ENCODE measurements at places on chromosomes 16 and 17. TPM values are rescaled to one million over a fixed set of nuclear protein-coding genes. Genes with fewer than 3 reads are reported as not detected.
A peak's percentile ranks its signal among the peaks of the same experiment; 100 is the strongest.

Gene PGP
- total RNA-seq = 37.7 TPM

Gene ACLY
- total RNA-seq = 200 TPM

Gene KRT24
- not detected for total RNA-seq

Gene CDT1
- total RNA-seq = 97.3 TPM

Gene ASGR2
- total RNA-seq = not detected

Gene TBC1D28
- not detected for total RNA-seq

Gene IRX3
- total RNA-seq = 1.1 TPM

Gene TPSB2
- total RNA-seq = not detected

Gene KIF18B
- 42.8 TPM for total RNA-seq

Gene RAB40C
- 14.0 TPM for total RNA-seq

DNA sequence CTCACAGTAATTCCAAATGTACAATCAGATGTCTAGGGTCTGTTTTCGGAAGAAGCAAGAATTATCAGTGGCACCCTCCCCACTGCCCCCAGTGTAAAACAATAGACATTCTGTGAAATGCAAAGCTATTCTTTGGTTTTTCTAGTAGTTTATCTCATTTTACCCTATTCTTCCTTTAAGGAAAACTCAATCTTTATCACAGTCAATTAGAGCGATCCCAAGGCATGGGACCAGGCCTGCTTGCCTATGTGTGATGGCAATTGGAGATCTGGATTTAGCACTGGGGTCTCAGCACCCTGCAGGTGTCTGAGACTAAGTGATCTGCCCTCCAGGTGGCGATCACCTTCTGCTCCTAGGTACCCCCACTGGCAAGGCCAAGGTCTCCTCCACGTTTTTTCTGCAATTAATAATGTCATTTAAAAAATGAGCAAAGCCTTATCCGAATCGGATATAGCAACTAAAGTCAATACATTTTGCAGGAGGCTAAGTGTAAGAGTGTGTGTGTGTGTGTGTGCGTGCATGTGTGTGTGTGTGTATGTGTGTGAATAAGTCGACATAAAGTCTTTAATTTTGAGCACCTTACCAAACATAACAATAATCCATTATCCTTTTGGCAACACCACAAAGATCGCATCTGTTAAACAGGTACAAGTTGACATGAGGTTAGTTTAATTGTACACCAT is 59.7 kb downstream of the HLF start:
- H3K36me3 ChIP-seq = no peaks in the 10 kb centered on the region
- no peak overlapping the region for H3K4me3 ChIP-seq
- no peaks in the 10 kb centered on the region for H3K4me1 ChIP-seq
- no peaks in the 10 kb centered on the region for H3K27me3 ChIP-seq
- no peak overlapping the region for H3K27ac ChIP-seq

GRCh38 chr16:85731179-85731578 is 19.7 kb downstream of the C16orf74 start:
- peaks cover 8% of the 10 kb centered on the region for H3K4me1 ChIP-seq
- peaks cover 3% of the 10 kb centered on the region for H3K27me3 ChIP-seq
- DNase-seq = no peak
- no peaks in the 10 kb centered on the region for H3K36me3 ChIP-seq

DNA sequence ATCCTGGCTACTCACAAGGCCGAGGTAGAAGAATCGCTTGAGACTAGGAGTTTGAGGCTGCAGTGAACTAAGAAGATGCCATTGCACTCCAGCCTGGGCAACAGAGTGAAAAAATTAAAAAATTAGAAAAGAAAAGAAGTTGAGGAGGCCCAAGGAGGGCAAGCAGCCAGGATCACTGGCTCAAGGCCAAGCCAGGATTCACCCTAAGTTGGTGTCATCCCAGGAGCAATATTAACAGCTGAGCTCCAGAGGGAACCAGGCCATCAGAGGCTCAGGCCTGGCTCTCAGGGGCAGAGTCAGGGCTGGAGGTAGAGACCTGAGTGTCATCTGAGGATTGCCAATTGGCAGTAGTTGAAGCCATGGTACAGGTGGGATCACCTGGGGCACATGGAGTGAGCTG is 20.7 kb downstream of the DRC3 start:
- DNase-seq = no peak
- H3K36me3 ChIP-seq = no peaks in the 10 kb centered on the region
- no peak overlapping the region for H3K27ac ChIP-seq
- H3K4me3 ChIP-seq = no peak overlapping the region

GRCh38 chr17:6936370-6937028 is 59.4 kb upstream of the ALOX12 start:
- DNase-seq = no peak
- peak overlapping the region; percentile 59 for H3K4me3 ChIP-seq
- H3K27me3 ChIP-seq = no peaks in the 10 kb centered on the region
- H3K4me1 ChIP-seq = peaks cover 31% of the 10 kb centered on the region
- H3K27ac ChIP-seq = no peak overlapping the region
- H3K36me3 ChIP-seq = peaks cover 2% of the 10 kb centered on the region

- no peak for DNase-seq
- peaks cover 6% of the 10 kb centered on the region for H3K36me3 ChIP-seq
- no peak overlapping the region for H3K4me3 ChIP-seq
- peaks cover 18% of the 10 kb centered on the region for H3K4me1 ChIP-seq
- no peak overlapping the region for H3K27ac ChIP-seq
- peaks cover 22% of the 10 kb centered on the region for H3K27me3 ChIP-seq
Measured at GRCh38 chr17:39671651-39672521, 3.6 kb downstream of the PNMT start.

- no peaks in the 10 kb centered on the region for H3K27me3 ChIP-seq
- no peak overlapping the region for H3K4me3 ChIP-seq
- peaks cover 12% of the 10 kb centered on the region for H3K36me3 ChIP-seq
- DNase-seq = no peak
- H3K4me1 ChIP-seq = no peaks in the 10 kb centered on the region
Measured at GRCh38 chr17:13931800-13932460, 137.4 kb upstream of the COX10 start.

- DNase-seq = no peak
- peak overlapping the region; percentile 72 for H3K4me3 ChIP-seq
- H3K4me1 ChIP-seq = peaks cover 26% of the 10 kb centered on the region
- H3K36me3 ChIP-seq = no peaks in the 10 kb centered on the region
Measured at GRCh38 chr17:15261258-15261801, 3.8 kb downstream of the PMP22 start.

DNA sequence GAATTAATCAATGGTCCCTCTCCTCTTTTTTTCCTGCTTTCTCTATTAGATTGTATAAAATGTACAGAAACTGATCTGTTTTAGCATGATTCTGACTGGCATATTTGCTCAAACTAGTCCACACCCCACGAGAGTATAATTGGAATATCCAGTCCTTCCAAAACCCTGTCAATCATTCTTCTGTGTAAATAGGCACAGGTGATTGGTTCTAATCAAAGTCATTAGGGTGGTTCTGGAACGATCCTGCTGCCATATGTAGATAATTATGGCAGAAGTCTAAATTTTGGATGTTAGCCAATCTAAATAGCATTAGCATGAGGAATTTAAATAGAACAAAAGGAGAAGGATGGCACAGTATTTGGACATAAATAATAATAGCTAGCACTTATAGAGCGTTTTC is 165.7 kb downstream of the SHISA6 start:
- no peaks in the 10 kb centered on the region for H3K4me1 ChIP-seq
- no peak overlapping the region for H3K4me3 ChIP-seq
- H3K27ac ChIP-seq = no peak overlapping the region
- no peaks in the 10 kb centered on the region for H3K27me3 ChIP-seq
- H3K36me3 ChIP-seq = no peaks in the 10 kb centered on the region

DNA sequence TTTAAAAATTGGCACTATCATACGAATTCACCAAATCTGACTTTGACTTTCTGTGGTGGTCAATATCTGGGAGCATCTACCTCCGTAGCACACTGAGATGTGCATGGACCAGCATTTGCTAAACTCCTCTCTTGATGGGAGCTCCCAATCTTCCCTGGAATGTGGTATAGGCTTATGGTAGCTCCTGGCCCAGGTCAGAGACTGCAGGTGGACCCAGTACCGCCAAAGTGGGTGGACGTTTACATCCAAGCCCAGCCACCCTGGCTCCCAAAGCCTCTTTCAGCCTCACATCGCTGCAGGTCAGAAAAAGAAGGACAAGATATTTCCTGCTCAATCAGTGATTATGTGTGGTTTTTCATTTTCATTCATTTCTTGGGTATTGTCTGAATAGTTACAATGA is 43.1 kb upstream of the NKD1 start:
- H3K4me3 ChIP-seq = no peak overlapping the region
- no peaks in the 10 kb centered on the region for H3K4me1 ChIP-seq
- no peak overlapping the region for H3K27ac ChIP-seq
- DNase-seq = no peak

DNA sequence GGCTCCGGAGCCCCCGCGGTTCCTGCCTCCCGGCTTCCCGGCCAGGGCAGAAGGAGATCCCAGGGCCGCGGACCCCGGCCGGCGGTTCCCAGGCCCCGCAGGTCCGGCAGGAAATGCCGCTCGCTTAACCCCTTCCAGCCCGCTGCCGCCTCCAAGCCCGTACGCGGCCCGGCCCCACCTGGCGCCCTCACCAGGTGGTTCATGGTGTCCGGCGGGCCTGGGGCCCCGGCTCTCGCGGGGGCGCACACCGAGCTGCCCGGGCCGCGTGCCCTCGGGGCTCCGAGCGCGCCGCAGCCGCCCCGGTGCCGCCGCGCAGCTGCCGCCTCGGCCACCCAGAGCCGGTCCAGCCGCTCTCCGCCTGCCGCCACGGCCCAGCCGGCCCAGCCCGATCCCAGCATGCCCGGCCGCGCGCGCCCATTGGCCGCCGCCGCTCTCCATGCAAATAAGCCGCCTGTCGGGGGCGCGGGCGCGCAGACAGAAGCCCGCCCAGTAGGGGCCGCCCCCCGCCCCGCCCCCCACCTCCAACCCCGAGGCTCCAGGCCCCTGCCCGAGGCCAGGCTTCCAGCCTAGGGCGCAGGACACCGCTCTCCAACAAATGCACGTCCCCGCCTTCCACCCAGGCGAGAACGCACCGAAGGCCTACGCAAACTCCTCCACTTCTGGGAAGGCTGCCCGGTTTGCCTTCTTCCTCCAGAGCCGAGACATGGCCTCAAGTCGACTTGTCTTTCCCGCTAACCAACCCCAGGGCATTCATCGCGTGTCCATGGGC is at the start of gene BCAR1:
Gene BCAR1, minus strand, starts transcription at position 345 of the 769 bp plus-strand sequence. Its CDS starts 142 bp downstream, at position 203.
- H3K27me3 ChIP-seq = peaks cover 32% of the 10 kb centered on the region
- no peak within 1 kb of the TSS for H3K27ac ChIP-seq
- H3K4me3 ChIP-seq = no peak within 1 kb of the TSS
- H3K4me1 ChIP-seq = no peaks in the 10 kb centered on the region

DNA sequence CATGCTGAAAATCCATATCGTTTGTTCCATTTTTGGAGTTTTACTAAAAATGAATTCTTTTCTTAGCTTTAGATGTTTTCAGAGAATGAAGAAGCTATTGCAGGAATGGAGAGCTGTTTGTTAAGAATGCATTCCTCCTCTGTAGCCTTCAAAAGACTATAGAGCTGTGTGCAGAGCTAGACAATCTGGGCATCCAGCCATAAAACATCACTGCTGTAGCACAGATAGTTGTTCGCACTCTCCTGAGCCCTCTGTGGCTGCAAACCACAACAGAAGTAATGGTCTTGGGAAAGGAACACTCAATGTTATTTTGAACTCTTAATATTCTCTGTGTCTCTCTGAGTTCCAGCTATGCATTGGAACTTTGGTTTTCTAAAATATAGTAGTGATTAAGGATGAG is 4.9 kb downstream of the TNRC6C start:
- no peak overlapping the region for H3K4me3 ChIP-seq
- no peaks in the 10 kb centered on the region for H3K27me3 ChIP-seq
- peaks cover 49% of the 10 kb centered on the region for H3K4me1 ChIP-seq
- no peak overlapping the region for H3K27ac ChIP-seq
- H3K36me3 ChIP-seq = peaks cover 5% of the 10 kb centered on the region

DNA sequence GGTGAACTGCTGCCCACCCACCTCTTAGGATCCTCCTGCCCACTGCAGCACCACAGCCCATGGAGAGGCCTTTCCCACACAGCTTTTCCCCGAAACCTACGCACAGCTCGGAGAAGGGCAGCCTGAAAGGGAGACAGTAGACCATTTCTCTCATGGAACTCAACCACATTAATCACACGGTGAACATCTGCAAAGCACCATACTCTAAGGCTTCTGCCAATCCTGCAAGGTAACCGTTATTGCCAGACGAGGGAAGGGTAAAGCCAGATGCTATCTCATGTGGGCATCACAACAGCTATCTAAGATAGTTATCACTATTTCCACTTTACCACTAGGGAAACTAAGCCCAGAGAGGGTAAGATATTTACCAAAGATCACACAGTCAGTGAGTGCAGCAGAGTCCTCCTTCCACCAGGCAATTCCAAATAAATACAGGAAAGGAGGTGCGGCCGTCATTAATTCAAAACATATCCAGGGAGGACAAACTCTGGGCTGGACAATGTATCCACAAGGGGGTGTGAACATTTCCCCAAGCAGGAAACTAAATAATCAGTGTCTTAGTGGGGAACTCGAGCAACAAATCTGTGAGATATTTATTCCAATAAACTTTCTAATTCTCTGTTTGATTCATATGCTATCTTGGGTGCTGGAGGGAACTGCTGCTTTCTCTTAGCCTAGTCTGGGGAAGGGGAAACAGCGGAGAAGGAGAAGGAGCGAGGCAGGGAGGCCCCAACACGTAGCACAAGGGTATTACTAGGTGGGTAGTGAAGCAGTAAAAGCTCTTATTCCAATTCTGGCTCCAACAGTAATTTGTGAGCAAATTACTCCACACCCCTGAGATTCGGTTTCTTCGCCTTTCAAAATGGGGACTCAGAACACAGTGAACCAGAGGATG is 723 bp downstream of the TMEM186 start:
- peaks cover 38% of the 10 kb centered on the region for H3K4me1 ChIP-seq
- H3K4me3 ChIP-seq = peak overlapping the region; percentile 96
- H3K36me3 ChIP-seq = peaks cover 15% of the 10 kb centered on the region
- peak overlapping the region; percentile 82 for H3K27ac ChIP-seq
- no peak for DNase-seq
- H3K27me3 ChIP-seq = no peaks in the 10 kb centered on the region

GRCh38 chr17:80759377-80759673 is 214.7 kb downstream of the RPTOR start:
- DNase-seq = no peak
- peak overlapping the region; percentile 94 for H3K27ac ChIP-seq
- peaks cover 52% of the 10 kb centered on the region for H3K36me3 ChIP-seq
- H3K27me3 ChIP-seq = no peaks in the 10 kb centered on the region

DNA sequence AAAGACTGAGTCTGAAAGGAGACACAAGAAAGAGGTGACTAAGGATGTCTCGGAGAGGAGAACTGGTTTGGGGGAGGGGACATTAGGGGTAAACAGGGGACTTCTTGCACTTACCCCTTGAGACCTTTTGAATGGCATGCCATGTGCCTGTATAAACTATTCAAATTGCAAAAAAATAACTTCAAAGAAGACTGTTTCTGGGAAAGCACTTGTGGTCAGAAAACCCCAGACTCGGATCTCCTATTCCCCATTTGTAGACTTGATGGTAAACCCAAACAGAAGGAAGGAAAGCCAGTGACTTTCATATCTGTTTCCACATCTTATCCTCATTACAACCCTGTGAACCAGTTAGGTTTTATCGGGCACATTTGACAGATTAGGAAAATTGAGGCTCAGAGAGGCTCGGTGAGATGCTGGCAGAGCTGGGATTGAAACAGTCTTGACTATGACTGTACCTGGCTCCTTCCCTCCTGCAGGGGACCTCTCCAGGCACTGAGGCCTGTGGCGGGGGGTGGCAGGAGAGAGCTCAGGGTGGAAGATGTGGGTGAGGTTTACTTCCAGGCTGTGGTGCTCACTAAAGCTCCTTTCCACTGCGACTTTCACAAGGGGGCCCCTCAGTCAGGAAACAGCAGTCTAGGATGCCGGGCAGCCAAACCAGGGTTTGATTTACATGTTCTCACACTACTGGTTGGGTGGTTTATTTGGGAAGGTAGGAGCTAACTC is 30.5 kb upstream of the PLCG2 start:
- H3K36me3 ChIP-seq = no peaks in the 10 kb centered on the region
- peaks cover 32% of the 10 kb centered on the region for H3K4me1 ChIP-seq
- H3K27ac ChIP-seq = peak overlapping the region; percentile 40
- H3K27me3 ChIP-seq = no peaks in the 10 kb centered on the region
- peak overlapping the region; percentile 27 for H3K4me3 ChIP-seq

- H3K36me3 ChIP-seq = no peaks in the 10 kb centered on the region
- no peak overlapping the region for H3K4me3 ChIP-seq
- no peak overlapping the region for H3K27ac ChIP-seq
- no peak for DNase-seq
Measured at GRCh38 chr17:73585583-73585982, 58.7 kb downstream of the SDK2 start.
